ENCODE measurements at places on chromosomes 11 and 22. TPM values are rescaled to one million over a fixed set of nuclear protein-coding genes. Genes with fewer than 3 reads are reported as not detected.
A peak's percentile ranks its signal among the peaks of the same experiment; 100 is the strongest.

Gene OR5A1
- not detected for total RNA-seq

- no peak for ATAC-seq
Observed at GRCh38 chr11:71153005-71153390, 99.4 kb downstream of the SHANK2 start.

DNA sequence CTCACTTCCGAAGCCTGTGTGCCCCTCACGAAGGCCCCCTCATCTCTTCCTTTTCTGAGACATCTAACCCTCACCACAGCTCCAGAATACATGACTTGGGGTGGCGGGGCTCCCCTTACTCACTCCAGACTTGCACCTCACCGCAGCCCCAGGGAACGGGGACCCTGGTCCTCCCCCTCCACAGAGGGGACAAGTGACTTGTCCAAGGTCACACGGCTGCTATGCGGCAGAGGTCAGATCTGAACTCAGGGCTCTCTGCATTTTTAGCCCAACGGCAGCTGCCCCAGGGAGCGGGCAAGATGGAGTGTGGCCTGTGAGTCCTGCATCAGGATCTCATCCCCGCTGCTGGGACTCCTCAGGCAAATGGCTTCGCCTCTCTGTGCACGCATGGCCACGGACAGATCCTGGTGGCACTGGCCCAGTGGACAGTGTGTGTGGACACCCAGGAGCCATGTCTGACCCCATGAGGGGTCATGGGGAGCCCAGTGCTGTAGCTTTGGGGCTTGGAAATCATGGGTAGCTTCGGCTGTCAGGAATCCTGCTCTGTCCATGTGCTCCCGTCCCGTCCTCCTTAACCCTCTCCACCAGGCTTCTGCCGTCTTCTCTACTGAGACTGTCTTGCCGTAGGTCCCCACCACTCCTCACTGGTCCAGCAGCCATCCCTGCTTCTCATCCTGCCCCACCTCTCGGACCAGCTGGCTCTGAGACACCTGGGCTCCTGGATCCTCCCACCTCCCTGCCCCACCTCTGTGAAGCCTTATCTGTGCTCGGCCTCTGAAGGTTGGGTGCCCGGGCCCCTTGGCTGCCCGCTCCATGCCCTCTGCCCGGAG lies 48.0 kb upstream of the CARS1 start:
- no peak for ATAC-seq

GRCh38 chr11:36241497-36241896 lies 47.7 kb downstream of the COMMD9 start:
- no peak for ATAC-seq

Gene CD3E
- total RNA-seq = 338 TPM

Gene NRGN
- total RNA-seq = 8.0 TPM

GRCh38 chr11:116211147-116211546 lies 561.6 kb downstream of the BUD13 start:
- no peak for ATAC-seq

Gene BLID
- total RNA-seq = not detected

DNA sequence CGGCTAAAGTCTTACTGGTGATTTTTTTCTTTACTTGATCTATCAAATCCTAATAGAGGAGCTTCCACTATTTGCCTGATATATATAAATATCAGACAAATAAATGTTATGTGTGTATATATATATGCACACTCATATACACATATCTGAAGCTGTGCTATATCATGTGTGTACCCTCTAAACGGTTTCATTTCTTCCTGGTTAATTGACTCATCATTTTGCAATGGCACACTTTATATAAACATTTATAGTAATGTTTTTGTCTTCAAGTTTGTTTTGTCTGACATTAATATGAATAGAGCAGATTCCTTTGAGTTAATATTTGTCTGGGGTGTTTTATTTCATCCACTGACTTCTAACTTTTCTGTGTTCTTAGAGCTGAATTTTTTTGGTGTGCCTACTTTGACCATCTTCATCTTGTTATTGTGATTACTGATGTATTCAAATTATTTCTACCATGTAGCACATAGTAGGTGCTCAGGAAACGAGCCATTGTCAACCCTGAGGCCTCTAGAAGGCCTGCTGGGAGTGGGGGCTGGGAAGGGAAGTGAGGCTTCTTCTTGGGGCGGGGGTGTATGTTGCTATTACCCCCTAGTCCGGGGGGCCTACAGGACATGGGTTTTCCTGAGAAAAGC lies 82.6 kb downstream of the LRRC32 start:
- ATAC-seq = peak; percentile 61

GRCh38 chr11:60985501-60985900 lies 14.0 kb downstream of the CD6 start:
- no peak for ATAC-seq

GRCh38 chr11:84398017-84398626 lies 1112.0 kb upstream of the CCDC90B start:
- no peak for ATAC-seq

Gene OR5B21
- 2.9 TPM for total RNA-seq

Gene RPL3
- total RNA-seq = 2,974 TPM

DNA sequence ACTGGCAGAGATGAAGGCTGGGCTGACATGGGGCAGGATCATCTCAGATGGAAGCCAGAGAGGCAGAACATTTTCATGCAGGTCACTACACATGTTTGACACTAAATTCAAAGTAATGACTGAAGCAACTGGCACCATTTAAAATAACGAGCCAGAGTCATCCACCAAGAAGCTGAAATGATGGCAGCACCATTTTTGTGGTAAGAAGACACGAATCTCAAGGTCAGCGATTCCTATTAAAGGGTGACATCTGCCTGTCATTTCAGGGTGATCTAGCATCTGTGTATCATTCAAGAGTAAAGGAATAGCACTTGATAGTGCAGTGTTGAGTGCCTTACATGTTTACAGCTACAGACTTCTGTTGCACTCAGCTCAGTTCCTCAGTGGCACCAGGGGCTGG lies 113.4 kb upstream of the C11orf87 start:
- ATAC-seq = no peak

- no peak for ATAC-seq
Observed at GRCh38 chr11:20762116-20762844, 92.9 kb downstream of the NELL1 start.

Gene MAFF
- 58.8 TPM for total RNA-seq

GRCh38 chr11:59854871-59855270 lies 9.6 kb upstream of the CBLIF start:
- no peak for ATAC-seq

DNA sequence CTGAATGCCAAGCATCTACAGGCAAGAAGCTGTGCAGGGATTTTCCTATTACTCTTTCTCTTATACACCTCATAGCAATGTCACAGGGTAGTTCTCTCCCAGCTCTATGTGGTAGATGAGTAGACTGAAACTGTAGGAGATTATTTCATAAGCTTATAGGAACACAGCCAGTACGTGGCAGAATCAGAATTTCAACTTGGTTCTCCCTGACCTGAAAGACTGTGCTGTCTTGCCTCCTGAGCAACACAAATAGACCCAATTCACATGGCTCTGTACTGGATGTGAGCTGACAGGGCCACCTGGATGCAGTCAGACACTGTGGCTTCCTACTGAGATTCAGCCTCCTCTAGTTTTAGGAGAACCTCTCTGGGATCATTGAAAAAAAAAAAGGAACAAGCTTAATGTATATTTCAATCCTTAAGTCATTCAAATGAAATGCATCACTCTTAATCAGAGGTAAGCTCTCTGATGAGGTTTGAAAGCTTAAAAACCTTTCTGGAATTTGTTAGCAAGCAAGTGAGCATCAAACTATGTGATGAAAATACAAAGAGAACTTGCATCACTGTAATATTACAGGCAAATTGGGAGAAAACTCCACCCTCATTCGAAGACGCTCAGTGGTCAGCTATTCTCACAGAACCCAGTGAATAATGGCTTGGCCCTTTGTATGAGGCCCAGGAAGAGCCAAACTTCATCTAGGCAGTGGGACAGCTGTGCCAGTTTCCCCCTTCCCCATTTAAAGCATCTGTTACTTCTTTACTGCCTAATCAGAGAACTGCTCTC lies 1039.3 kb downstream of the NTM start:
- ATAC-seq = peak; percentile 39

- ATAC-seq = no peak
Observed at GRCh38 chr11:14373941-14374646, 15.1 kb upstream of the RRAS2 start.

Gene SLC22A9
- not detected for total RNA-seq

Gene BATF2
- 0.37 TPM for total RNA-seq

- peak; percentile 99 for ATAC-seq
Observed at GRCh38 chr22:39502109-39502788, at the start of gene MIEF1. Gene MIEF1, plus strand, starts transcription at chr22:39502290. Its CDS starts 9,005 bp downstream, at chr22:39511295.

- ATAC-seq = no peak
Observed at GRCh38 chr11:80826808-80827207, 1386.0 kb upstream of the TENM4 start.

GRCh38 chr11:14184028-14184940 lies 174.7 kb downstream of the RRAS2 start:
- ATAC-seq = no peak

- no peak for ATAC-seq
Observed at GRCh38 chr11:13152736-13153541, 124.7 kb upstream of the BMAL1 start.

DNA sequence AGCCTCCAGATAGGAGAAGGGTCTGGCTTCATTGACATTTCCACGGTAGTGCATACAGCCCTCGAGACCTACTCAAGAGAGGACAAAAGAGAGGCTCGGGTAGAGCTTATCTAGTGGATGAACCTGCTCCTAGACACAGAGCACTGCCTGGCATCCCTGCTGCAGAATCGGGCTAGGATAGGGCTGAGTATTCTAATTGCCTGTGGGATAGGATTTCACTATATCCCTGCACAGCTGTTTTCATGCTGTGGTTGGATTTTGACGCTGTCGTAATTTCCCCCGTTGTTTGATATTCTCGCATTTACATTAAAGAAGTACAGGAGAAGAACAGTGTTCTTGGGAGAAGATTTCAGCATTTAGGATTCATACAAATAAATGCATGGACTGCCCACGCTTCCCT lies 107.8 kb downstream of the KIRREL3 start:
- ATAC-seq = no peak

Gene SMTNL1
- total RNA-seq = not detected

- peak; percentile 24 for ATAC-seq
Observed at GRCh38 chr11:12110714-12111548, 541 bp downstream of the MICAL2 start.

DNA sequence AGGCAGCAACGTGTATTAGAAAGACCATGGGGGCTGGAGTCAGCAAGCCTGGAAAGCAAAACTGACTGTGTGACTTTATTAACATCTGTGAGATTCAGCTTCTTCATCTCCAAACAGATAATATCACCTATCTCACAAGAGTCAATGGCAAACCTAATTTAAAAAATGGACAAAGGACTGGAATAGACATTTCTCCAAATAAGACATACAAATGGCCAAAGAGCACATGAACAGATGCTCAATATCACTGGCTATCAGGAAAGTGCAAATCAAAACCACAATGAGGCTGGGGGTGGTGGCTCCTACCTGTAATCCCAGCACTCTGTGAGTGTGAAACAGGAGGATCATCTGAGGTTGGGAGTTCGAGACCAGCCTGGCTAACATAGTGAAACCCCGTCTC lies 69.6 kb downstream of the CLPB start:
- no peak for ATAC-seq

Gene LMO2
- not detected for total RNA-seq

DNA sequence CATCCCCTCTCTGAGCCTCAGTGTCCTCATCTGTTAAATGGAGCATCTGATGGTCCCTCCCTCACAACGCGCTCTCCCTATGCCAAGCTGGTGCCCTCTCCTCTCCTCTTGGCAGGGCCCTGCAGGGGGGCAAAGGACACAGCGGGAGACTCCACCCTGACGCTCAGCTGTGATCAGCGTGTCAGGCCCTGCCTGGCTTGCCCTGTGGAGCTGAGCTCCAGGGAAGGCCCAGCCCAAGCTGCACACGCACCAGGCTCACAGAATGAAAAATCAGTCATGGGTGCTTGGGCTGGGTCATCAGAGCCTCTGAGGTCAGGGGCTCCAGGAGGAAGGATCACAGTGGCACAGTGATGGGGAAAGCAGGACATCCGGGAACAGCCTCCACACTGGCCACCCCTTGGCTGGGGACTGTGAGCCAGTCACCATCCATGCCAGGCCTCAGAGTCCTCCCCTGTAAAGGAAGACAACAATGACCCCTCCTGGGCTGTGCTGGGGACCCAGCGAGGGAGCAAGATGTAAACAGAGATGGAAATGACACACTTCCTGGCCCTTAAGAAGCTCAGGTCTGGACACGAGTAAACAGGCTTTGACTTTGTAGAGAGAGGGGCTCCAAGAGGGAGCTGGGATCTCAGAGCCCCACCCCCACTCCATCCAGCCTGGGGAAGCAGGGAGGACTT lies 36.6 kb downstream of the RPL3 start:
- peak; percentile 38 for ATAC-seq

- ATAC-seq = peak; percentile 37
Observed at GRCh38 chr11:124867700-124868099, 2.5 kb downstream of the ROBO3 start.

- ATAC-seq = no peak
Observed at GRCh38 chr11:8720868-8721608, 38.4 kb downstream of the RPL27A start.

DNA sequence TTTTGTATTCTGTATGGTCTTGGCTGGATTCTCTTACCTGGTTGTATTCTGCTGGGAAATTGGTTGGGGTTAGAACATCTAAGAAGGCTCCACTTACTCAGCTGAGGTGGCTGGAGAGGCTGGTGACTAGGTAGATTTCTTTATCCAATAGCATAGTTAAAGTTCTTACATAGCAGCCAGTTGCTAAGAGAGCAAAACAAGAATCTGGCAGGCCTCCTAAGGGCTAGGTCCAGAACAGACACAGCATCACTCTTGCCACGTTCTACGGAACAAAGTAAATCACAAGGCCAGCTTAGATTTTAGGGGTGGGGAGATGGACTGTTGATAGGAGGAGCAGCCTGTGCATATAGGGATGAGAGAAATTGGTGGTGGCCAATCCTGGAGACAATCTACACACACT lies 141.3 kb upstream of the CCDC90B start:
- ATAC-seq = no peak

DNA sequence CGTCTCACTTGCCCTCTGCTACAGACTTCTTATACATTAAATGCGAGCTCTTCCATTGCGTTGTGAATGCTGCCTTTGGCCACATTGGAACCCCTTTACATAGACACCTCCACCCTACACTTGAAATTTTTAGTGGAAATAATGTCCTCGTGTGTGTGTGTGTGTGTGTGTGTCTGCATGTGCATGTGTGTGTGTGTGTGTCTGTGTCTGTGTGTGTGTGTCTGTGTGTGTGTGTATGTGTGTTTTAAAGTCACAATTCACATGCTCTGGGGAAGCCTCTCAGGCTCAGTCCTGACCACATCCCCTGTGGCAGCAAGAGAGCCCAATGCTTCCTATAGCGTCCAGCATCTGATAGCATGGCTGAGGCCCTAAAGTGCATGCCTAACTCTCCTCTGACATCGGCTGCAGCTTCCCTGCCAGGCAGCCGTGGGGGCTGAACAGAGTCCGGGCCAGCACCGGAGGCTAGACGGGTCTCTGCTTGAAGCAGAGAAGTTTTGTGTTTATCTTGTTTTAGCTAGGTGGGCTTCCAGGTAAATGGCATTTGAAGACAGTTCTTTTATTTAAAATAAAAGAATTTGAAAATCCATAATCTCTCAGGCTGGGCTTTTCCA lies 64.5 kb upstream of the EMID1 start:
- ATAC-seq = no peak

GRCh38 chr22:46609175-46609690 lies 11.0 kb upstream of the GRAMD4 start:
- ATAC-seq = no peak

GRCh38 chr11:63866211-63866610 lies 27.3 kb downstream of the MARK2 start:
- peak; percentile 85 for ATAC-seq

Gene LDLRAD3
- total RNA-seq = 0.19 TPM

All from activated T-helper 17 cell treated with anti-CD3 and anti-CD28 coated beads, Interleukin-2, amount 50 U/mL, for 72 hours (primary cell).